ENCODE measurements at places on chromosomes 12 and 14.

DNA sequence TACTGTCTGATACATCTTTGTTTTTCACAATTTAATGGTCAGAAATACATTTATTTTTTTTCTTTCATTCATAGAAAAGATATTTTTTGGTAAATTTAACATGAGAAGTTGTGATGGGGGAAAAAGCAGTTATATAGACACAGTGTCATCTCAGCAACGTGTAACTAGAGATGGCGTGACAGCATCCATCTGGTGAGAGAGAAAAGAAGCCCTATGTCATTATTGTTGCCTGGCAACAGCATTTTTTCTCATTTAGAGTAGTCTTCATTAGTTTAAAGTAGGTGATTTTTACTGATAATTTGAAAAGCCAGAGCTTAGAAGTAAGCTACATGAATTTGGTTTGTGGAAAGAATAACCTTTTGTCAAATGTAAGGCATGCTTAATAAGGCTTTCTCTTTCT is 128.6 kb downstream of the ACSS3 start:
- DNase-seq, result no peak

DNA sequence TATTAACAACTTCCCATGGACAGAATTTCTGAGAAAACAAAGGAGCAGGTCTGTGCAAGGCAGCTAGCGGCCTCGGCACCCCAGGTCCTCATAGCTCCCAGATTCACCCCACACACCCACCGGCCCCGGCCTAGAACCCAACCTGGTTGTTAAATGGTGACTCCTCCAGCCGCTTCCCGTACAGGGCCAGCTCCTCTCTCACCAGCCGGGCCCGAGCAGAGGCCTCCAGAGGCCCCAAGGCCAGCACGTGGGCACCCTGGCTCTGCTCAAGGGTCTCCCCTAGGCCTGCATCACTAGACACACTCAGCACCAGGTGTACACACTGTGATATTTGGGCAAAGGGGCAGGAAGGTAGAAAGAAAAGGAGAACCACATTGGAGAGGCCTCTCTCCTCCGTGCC is 30.3 kb downstream of the TEP1 start:
- DNase-seq, result no peak

GRCh38 chr14:23421594-23421993 is 13.5 kb upstream of the MYH6 start:
- no peak for DNase-seq

GRCh38 chr12:97764700-97765099 is 302.1 kb downstream of the RMST start:
- DNase-seq, result no peak

- no peak for DNase-seq
Measured at GRCh38 chr12:57887631-57888408, 41.3 kb upstream of the CTDSP2 start.

DNA sequence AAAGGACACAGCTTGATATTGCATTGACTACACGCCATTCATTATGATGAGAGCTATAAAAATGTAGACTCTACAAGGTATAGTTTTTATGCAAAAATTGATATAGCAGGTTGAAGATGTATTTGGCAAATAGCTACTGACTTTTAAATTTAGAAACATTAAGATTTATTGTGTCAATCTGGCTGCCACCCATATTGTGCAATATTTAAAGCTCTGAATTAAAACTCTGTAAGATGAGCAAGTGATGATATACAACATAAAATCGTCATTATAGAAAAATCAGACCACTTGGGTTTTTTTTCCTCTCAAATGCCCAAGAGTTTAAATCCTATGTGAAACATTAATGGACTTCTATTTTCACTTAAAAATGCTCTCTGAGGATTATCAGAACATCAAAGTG is 36.8 kb upstream of the E2F7 start:
- no peak for DNase-seq

DNA sequence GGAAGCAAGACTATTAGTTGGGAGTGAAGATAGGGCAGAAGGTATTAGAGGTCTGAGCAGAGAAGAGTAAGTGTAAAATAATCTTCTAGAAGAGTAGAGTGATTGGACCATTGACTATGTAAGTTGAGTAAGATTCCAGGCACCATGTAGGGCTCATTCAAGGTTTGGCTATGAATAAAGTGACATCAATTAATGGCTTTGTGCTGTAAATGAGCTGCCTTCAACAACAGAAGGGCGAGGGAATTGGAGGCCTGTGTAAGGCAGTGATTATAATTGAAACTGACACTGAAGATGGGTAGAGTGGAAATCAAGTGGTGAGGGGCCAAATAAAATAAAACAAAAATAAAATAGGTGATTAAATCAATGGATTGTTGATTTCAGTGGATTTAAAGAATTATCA is 26.4 kb downstream of the PTPRQ start:
- no peak for DNase-seq

- DNase-seq, result no peak
Measured at GRCh38 chr14:74502236-74503019, 8.9 kb downstream of the ISCA2 start.

DNA sequence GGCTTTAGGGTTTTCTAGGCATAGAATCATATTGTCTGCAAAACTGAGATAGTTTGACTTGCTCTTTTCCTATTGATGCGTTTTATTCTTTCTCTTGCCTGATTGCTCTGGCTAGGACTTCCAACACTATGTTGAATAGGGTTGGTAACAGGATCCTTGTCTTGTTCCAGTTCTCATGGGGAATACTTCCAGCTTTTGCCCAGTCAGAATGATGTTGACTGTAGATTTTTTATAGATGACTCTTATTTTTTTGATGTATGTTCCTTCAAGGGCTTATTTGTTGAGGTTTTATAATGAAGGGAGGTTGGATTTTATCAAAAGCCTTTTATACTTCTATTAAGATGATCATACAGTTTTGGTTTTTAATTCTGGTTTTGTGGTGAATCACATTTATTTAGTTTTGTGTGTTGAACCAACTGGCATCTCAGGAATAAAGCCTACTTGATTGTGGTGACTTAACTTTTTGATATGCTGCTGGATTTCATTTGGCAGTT is 478.2 kb downstream of the TMEM117 start:
- DNase-seq, result no peak

GRCh38 chr12:30696486-30696885 is 817 bp upstream of the IPO8 start:
- no peak for DNase-seq

GRCh38 chr12:127263621-127264020 is 1003.3 kb upstream of the TMEM132C start:
- DNase-seq, result no peak

DNA sequence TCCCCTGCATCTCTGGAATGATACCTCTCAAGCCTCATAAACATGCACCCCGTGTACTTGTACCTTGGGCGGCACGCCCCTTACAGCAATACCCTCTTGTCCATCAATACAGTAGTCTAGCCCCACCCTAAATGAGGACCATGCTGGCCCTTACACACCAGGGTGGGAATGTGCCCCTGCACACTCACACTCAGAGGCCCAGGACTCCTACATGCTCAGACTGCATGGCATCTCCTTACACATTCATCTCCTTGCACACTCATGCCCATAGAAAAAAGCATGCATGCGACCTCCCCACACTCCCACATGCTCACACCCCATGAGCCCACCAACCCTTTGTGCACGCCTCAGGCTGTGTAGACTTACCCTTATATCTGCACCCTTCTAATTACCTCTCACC is 22.0 kb downstream of the ITGA7 start:
- DNase-seq, result no peak

DNA sequence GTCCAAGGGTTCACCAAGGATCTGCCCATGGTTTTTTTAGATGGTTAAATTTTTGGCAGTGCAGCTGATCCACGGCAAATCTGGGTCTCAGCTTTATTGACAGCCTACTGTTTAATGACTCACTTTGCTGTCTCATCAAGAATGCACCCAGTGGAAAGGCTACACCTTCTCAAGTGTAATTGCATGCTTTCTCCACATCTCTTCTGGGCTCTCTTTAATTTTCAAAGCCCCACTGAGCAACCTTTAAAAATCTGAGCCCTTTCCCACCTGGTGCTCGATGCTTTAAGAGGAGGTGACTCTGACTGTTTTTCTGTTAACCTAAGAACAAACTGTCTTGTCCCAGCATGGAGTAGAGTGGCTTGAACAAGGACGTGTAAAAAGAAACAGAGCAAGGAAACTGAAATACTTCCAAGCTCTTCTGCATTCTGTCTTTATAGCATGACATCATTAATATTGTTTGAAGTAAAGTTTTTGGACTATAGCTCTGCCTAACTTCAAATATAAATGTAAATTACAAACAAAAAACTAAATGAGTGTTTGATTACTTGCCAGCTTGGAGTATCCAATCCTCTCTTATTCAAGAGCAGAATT is 214.2 kb upstream of the KRR1 start:
- no peak for DNase-seq

DNA sequence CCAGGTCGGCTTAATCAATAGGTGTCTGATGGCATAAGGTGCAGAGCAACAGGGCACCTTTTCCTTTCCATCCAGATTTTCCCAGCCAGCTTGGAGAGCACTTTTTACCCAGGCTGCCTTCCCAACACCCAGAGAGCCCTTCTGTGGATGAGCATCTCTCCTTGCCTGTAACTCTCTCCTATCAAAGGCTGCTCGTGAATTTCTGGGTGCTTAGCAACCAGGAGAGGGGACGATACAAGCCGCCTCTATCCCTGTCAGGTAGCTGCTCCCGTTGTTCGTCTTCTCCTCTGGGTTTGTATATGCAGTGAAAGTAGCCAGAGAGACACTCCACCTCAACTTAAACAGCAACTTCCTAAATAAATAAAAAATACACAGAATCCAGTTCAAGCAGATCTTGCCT is 124.2 kb downstream of the CACNA1C start:
- no peak for DNase-seq

DNA sequence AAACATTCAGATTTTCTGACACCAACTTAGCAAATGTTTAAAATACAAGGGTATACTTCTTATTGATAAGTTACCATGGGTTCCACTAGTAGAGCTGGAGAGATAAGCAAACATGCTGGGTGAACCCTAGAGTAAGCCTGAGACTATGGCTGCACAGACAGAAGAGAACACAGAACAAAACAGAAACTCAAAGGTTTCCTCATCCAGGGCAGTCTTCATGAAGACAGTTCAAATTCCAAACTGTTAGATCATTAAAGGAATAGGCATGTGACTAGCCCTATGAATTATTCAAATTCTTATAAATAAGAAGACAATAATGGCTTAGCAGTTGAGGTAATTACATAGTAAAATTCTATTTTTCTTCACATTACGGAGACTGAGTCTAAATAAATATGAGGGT is 28.1 kb downstream of the BTBD7 start:
- no peak for DNase-seq

- no peak for DNase-seq
Measured at GRCh38 chr12:15879413-15879812, 2.8 kb upstream of the STRAP start.

GRCh38 chr12:105158876-105159275 is 51.3 kb downstream of the WASHC4 start:
- DNase-seq, result no peak

DNA sequence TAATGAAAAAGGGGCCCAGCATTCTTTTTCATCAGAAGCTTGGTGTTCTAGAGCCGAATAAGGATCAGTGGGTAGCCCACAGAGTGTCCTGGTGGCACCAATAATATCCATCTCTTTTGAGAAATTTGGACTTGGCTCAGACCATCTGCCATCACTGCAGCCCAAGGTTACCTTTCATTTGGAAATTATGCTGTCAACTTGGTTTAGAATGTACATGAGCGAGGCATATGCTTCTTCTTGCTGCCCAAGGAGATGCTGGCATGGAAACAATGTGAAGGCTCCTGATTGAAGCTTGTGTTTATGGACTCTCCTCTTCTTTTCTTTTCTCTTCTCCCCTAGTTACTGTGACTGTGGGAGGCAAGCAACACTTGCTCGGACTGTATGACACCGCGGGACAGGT is 50.0 kb downstream of the GPHB5 start:
- no peak for DNase-seq

DNA sequence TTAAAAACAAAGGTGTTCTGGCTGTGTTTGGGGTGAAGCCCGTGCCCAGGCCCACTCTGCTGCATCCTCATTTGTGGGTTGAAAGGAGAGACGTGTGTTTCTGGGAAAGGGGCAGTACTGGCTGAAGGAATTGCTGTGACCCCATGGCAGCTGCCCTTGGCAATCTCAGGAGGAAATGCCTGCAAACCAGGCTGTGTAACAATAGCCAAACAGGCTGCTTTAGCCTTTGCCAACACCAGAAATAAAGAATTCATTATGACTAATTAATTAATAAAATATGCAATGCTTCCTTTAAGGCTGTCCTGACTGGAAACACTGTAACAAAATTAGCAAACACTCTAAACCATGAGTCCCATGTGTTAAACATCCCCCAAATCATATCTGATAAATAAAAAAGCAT is 53.0 kb upstream of the KRR1 start:
- DNase-seq, result no peak

- no peak for DNase-seq
Measured at GRCh38 chr14:104341532-104342434, 203.4 kb downstream of the KIF26A start.

DNA sequence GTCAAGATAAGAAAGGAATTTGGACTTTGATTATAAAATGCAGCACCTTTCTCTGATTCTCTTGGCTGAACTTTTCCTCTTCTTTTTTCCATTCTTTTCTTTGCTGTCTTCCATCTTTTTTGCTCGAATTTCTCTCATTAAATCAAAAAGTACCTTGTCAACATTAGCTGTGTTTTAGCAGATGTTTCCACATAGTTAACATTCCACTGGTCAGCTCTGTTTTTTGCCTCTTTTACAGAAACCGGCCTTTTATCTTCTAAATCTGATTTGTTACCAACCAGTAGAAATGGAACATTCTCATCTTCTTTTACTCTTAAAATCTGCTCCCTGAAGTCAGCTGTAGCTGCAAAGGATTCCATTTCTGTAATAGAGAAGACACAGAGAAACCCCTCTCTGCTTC is 71.1 kb upstream of the SYT1 start:
- no peak for DNase-seq

- no peak for DNase-seq
Measured at GRCh38 chr12:2523844-2524243, 270.9 kb upstream of the FKBP4 start.

DNA sequence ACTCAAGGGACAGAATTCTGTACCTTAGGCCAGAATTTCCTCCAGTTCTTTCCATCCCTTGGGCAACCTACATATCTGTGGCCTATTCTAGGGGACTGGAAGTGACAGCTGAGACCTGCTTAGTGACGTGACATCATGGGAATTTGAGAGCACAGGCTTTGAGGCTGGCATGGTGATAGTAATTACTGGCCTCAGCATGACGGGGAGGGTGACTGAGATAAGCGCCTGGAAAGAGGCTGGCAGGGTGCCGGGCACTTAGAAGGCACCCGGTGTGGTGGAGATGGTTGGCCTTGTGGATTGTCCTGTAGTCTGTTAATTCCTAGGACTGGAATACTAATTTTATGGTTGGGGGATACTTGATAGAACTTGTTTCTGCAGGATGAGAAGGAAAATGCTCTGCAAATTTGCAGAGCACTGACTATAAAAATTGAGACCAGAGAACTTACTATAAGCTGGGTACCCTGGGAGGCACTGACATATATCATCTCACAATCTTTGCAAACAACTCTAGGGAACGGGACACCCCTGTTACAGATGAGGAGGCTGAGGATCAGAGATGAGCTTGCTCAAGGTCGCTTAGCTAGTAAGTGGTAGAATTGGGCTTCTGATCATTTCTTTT is 42.2 kb upstream of the TBX3 start:
- no peak for DNase-seq

All from activated CD8-positive, alpha-beta memory T cell treated with anti-CD3 and anti-CD28 coated beads for 1 hour (primary cell).